ENCODE measurements at places on chromosomes 2 and 18. TPM values are rescaled to one million over a fixed set of nuclear protein-coding genes. Genes with fewer than 3 reads are reported as not detected.

Gene ELOA2
- total RNA-seq, result not detected

Gene DCC
- total RNA-seq, result not detected

Gene CDH20
- not detected for total RNA-seq

Gene TEKT4
- not detected for total RNA-seq

Gene CPSF3
- 99.6 TPM for total RNA-seq

Gene NXPH2
- total RNA-seq, result not detected
